ENCODE measurements at places on chromosomes 11 and 22.

- DNase-seq, result no peak
Measured at GRCh38 chr11:132459736-132460135, 1072.6 kb downstream of the OPCML start.

DNA sequence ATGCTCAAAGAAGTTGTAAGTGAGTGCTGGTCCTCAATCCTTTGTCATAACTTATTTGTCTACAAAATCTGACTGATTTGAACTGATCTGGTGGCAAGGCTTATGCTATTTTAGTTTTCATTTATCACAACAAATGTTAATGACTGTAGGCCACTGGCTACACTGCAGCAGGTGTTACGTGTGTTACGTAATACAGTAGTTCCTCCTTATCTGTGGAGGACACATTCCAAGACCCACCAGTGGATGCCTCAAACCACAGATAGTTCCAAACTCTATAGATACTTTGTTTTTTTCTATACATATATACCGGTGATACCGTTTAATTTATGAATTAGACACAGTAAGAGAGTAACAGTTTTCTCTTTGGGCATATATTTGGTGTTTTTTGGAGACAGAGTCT lies 7.0 kb downstream of the MADD start:
- no peak for DNase-seq

GRCh38 chr22:25407859-25408229 lies 156.6 kb upstream of the GRK3 start:
- DNase-seq, result no peak

DNA sequence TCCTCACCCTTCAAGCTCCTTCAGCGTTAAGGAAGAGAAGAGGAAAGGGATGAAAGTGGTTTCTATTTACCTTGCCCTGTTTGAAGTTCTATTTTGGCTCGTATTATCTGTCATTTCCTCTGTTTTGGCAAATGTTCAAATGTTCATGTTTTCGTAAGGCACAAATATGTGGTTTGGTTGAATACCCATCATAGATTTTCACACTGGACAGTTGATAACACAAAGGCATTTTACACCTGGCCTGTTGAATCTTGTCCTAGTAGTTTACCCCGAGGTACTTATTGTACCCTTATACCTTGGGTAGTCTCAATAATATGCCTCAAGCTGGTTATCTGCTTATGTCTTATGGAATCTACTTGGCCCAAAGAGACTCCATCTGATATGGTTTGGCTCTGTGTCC lies 706.9 kb downstream of the METTL15 start:
- no peak for DNase-seq

- peak; percentile 67 for DNase-seq
Measured at GRCh38 chr11:94623120-94623735, 56.1 kb downstream of the PIWIL4 start.

DNA sequence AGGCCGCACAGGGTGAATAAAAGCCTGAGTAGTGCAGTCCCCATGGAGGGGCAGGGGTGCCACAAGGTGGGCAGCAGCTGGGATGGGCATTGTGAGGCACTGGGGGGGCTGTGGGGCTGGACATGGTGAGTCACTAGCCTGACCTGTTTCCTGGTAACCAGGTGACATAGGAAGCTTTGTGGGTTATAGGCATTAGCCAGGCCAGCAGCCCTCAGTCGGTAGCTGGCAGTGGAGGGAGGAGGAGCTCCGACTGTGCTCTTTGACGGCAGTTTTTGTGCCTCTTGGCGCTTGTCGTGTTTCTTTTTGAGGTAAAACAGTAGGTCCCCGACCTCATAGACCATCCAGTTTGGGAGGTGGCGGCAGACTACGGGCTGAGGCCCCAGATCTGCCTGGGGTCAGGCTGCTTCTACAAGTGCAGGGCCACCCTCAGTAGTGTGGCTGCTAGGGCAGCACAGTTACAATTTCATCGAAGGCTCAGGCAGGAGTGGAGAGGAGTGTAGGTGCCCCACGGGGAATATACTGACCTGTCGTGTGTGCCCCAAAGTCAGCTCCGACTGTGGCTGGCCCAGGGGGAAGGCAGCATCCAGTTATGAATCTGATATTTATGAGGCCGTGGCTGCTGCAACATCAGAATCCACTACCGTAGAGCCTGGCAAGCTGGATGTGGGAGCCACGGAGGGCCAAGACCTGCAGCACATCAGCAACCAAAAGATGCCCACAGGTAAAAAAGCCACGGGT lies 107.7 kb downstream of the CRYBB2 start:
- no peak for DNase-seq

GRCh38 chr11:70448983-70449567 lies 50.7 kb downstream of the CTTN start:
- no peak for DNase-seq

GRCh38 chr11:61954851-61955421 lies 4.8 kb downstream of the BEST1 start:
- DNase-seq, result no peak

- no peak for DNase-seq
Measured at GRCh38 chr22:37254209-37254866, 10.3 kb upstream of the RAC2 start.

DNA sequence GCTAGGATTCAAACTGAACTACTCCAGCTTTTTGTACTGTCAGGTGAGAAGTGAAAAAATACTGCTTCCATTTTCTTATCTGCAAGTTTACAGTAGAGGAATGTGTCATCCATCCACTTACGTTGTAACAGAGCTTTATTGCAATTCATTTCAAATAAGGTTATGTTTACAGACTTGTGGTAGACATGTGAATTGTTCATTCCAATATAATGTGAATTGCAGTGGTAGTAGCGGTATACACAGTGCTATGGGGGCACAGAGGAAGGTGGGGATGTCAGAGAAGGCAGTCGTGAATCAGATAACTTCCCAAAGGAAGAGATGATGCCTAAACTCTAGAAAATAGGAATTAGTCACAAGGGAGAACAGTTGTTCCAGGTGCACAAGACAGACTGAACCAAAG lies 42.5 kb downstream of the CEP57 start:
- no peak for DNase-seq

DNA sequence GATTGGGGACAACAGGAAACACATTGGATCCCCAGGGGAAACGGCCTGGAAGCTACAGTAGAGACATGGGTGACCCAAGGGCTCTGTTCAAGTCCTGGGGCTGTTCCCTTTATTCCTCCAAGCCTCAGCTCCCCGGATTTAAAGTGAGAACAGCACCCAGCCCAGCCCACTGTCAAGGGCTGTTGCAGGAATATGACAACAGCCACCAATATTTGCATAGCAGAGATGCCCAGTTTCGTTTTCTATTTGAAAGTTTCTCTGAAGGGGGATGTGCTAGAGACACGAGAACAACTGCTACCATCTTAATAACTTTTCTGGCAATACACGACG lies 81.1 kb upstream of the WNT7B start:
- no peak for DNase-seq

GRCh38 chr11:123426789-123427188 lies 3.3 kb upstream of the GRAMD1B start:
- DNase-seq, result no peak

- DNase-seq, result no peak
Measured at GRCh38 chr11:111231836-111232235, 13.7 kb upstream of the POU2AF2 start.

GRCh38 chr22:34761111-34761510 lies 304.8 kb upstream of the ISX start:
- no peak for DNase-seq

GRCh38 chr11:83292709-83293456 lies 6.7 kb upstream of the CCDC90B start:
- DNase-seq, result peak; percentile 15

DNA sequence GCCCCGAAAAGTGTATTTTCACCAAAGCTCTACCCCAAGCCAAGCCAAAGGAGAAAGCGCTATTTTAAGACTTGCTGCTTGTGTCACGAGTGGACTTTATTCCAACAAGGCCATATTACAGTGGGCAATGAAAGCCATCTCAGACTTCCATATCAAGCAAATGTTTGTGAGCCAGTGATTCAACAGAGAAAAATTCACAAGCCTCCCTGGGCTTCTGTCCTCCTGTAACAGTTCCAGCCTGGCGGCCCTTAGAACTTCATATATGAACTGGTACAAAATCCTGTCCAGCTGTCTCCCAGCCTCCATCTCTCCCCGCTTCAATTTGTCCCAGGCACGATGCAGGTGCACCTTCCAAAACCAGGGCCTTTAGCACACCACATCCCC lies 11.2 kb downstream of the LARGE1 start:
- DNase-seq, result no peak

All from NCI-H1436 treated with DMSO at 0.1 percent for 48 hours (cell line).